Activated CD8-positive, alpha-beta memory T cell treated with anti-CD3 and anti-CD28 coated beads for 24 hours (primary cell): ENCODE measurements at places on chromosomes 3 and 15.
A peak's percentile ranks its signal among the peaks of the same experiment; 100 is the strongest.

GRCh38 chr3:14431452-14431916 is 29.1 kb downstream of the SLC6A6 start:
- no peak for DNase-seq

GRCh38 chr3:171267104-171267503 is 193.1 kb downstream of the TNIK start:
- no peak for DNase-seq

DNA sequence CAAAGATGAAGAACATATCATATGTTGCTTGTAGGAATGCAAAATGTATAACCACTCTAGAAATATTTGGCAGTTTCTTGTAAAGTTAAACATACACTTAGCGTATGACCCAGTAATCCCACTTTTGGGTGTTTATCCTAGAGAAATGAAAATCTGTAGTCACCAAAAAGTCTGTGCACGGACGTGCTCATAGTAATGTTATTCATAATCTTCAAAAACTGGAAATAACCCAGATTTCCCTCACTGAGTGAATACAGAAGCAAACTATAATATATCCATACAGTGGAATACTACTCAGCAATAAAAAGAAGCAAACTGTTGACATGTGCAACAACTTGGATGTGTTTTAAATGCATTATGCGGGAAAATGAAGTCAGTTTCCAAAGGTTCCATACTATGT is 155.9 kb downstream of the AKAP13 start:
- no peak for DNase-seq

GRCh38 chr15:90879730-90880366 is 4.5 kb upstream of the FES start:
- no peak for DNase-seq

DNA sequence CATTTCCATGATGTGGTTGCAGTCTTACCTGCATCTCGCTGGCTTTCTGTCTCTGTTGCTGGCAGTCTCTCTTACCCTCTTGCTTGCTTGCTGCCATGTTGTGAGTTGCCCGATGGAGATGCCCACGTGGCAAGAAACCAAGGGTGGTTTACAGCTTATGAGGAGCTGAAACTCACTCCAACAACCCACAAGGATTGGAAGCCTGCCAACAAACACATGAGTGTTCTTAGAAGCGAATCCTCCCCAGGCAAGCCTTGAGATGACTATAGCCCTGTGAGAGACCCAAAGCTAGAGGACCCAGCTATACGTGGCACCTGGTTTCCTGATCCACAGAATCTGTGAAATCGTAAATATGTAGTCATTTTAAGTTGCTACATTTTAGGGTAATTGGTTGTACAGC is 490.9 kb upstream of the ADAMTS9 start:
- DNase-seq = no peak

- no peak for DNase-seq
Measured at GRCh38 chr3:25844891-25845290, 55.0 kb downstream of the OXSM start.

DNA sequence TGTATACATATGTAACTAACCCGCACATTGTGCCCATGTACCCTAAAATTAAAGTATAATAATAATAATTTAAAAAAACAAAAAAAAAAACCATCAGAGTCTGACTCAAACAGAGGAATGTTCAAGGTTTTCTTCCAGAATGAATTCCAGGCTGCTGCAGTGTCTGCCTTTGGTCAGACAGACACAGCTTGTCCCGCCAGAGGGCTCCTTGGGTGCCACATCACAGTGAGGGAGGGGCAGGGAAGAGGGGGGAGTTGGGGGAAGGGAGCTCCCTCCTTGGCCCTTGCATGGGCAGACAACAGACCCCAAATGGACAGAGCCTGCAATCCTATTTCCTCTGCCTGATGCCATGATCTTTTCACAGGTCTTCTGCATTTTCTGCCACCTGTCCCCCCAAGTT is 36.5 kb downstream of the ITGB5 start:
- no peak for DNase-seq

- DNase-seq = no peak
Measured at GRCh38 chr3:156664831-156665178, 9.6 kb upstream of the TIPARP start.

GRCh38 chr15:57079446-57079845 is 161.0 kb downstream of the TCF12 start:
- DNase-seq = no peak

DNA sequence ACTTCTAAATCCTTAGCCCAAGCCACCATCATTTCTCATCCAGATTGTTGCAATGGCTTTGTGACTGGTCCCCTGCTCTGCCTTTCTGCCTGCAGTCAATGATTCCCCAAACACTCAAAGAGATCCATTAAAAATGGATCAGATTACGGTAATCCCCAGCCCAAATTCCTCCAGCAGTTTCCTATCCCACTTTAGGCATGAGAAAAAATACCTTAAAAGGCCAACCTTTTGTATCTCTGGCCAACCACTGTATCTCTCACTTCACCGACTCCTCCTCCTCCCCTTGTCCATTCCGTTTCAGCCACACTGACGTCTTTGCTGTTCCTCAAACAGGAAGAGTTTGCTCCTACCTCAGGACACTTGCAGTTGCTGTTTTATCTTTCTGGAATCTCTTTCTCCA is 20.9 kb upstream of the IL1RAP start:
- no peak for DNase-seq

- DNase-seq = no peak
Measured at GRCh38 chr3:125175295-125176078, 37.1 kb downstream of the SLC12A8 start.

- no peak for DNase-seq
Measured at GRCh38 chr3:69659180-69659910, 79.9 kb upstream of the MITF start.

- DNase-seq = no peak
Measured at GRCh38 chr3:135688003-135688402, 277.5 kb upstream of the PPP2R3A start.

- no peak for DNase-seq
Measured at GRCh38 chr3:87047852-87048251, 56.9 kb upstream of the VGLL3 start.

- no peak for DNase-seq
Measured at GRCh38 chr3:114319453-114319852, 25.6 kb downstream of the TIGIT start.

- no peak for DNase-seq
Measured at GRCh38 chr3:5431811-5432378, 244.4 kb downstream of the EDEM1 start.

- no peak for DNase-seq
Measured at GRCh38 chr3:102866845-102867244, 432.0 kb downstream of the ZPLD1 start.

DNA sequence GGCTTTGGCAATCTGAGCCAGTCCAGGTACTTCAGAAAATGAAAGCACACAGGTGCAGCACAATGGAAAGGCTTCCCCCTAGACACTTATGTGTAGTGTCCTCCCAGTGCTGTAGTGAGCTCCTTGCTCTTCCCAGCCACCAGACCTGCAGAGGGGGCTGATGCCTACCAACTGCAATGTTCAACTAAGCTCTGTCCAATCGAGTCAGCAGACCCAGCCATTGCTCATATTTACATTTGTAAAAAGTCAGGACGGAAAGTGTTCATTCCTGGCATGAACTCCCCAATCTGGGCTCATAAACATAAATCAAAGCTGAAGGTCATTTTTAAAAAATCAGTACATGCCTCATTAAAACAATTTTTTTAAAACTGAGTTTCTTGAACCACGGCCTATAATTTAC is 73.0 kb downstream of the FOXP1 start:
- DNase-seq = no peak

GRCh38 chr3:194617827-194618226 is 15.4 kb downstream of the TMEM44 start:
- DNase-seq = no peak

- no peak for DNase-seq
Measured at GRCh38 chr15:67781907-67782690, 43.2 kb upstream of the SKOR1 start.

DNA sequence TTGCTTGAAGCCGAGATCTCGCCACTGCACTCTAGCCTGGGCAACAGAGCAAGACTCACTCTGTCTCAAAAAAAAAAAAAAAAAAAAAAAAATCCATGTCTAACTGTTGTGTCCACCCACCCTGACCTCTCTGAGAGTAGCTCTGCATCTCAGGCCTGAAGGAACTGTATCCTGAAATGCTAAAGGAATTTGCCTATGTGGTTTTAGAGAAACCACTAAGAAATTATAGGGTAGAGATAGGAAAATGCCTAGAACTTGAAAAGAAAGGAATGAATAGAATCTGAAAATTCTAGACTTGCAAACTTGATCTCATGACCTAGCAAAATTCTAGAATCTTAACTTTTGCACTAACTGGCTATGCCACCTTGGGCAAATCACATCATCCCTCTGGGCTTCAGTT is 217.5 kb upstream of the ROPN1 start:
- DNase-seq = no peak

DNA sequence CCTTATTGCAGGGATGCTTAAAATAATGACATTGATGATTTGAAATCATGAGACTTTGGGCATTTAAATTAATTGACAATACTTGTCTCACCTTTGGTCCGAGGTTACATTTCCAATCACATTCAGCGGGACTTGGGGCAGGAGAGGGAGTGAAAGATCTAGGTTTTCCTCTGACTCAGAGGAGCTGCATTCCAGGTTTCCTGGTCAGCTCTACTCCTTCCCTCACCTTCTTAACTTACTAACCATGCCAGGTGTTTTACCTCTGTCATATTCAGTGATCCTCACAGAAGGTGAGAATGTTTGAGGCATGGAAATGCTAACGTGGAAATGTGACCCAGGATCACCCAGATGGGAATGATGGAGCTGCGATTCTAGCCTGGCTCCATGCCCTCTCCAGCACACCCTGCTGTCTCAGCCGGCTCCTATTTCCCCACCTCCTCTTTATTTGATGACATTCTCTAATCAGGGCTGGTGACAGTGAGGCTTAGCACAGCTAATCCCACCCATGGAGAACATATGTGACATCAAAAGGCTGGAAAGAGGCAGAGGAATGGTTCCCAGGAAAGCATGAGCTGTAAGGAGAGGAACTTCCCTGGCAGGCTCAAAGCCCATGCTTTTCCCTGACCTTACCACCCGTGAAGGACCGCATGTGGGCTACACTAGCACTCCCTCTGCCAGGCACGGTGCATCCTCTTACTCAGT is 38.7 kb downstream of the THSD4 start:
- no peak for DNase-seq

- no peak for DNase-seq
Measured at GRCh38 chr15:39154776-39155175, 426.1 kb upstream of the THBS1 start.

- DNase-seq = no peak
Measured at GRCh38 chr3:187352581-187353575, 15.3 kb upstream of the RTP4 start.

- peak; percentile 61 for DNase-seq
Measured at GRCh38 chr3:151135541-151136337, 50.3 kb downstream of the MED12L start.

- peak; percentile 71 for DNase-seq
Measured at GRCh38 chr15:52466134-52466701, 62.5 kb downstream of the MYO5A start.

DNA sequence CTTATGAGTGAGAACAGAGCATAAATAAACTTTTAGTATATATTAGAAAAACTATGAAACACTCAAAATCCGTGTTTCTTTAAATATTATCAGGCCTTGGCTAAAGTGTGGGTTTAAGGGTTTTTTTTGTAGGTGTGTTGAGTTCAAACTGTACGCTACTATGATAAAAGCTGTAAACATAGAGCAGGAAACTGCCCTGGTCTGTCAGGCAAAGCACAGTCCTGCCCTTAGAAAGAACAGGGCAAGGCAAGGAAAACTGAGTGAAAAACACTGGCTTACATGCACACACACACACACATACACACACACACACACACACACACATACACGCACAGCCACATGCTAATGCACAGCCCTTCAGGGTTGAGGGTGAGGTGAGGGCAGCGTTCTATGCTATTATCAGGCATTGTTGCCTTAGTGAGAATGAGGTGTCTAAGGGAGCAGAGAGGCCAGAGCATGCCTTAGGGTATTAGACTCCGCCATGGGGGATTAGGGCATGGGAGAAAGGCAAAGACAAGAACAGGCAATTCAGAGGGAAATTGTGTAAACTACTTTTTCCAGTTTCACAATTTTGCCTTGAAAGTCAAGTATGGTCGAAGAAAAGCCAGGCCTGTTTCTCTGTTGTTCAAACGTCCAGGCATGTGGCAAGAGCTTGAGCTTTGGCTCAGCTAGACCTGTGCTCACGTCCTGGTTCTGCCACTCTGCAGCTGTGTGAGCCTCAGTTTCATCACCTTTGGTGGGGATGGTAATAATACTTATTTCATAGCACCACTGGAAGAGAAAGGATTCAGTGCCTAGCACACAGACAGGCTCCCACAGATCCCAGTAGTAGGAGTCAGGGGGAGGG is 36.3 kb upstream of the TPM1 start:
- no peak for DNase-seq

DNA sequence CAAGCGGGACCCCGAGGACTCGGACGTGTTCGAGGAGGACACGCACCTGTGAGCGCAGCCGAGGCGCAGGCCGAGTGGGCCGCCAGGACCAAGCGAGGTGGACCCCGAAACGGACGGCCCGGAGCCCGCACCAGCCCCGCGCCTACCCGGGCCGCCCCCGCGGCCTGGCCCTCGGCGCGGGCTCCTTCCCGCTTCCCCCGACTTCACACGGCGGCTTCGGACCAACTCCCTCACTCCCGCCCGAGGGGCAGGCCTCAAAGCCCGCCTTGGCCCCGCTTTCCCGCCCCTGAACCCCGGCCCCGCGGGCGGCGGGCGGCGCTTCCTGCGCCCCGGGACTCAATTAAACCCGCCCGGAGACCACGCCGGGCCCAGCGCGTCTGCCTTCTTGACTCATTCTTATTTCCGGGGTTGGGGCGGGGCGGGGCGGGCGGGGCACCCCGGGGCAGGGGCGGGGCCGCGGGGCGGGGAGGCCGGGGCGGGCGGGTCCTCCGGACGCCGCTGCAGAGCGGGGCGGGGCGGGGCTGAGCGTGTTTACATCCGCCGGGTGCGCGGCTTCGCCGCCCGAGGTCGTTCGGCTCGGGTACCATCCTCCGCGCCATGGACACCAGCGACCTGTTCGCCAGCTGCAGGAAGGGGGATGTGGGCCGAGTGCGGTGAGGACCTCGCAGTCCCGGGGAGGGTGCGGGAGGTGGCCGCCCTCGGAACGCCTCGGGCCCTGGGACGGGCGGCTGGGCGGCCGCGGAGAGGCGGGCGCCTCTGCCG is at the start of gene ABTB1:
Gene ABTB1 (plus strand): TSS at position 524 of the 762 bp plus-strand sequence. CDS start 74 bp downstream, at position 598.
- peak; percentile 91 for DNase-seq

GRCh38 chr3:82103241-82103640 is 341.8 kb upstream of the GBE1 start:
- no peak for DNase-seq

DNA sequence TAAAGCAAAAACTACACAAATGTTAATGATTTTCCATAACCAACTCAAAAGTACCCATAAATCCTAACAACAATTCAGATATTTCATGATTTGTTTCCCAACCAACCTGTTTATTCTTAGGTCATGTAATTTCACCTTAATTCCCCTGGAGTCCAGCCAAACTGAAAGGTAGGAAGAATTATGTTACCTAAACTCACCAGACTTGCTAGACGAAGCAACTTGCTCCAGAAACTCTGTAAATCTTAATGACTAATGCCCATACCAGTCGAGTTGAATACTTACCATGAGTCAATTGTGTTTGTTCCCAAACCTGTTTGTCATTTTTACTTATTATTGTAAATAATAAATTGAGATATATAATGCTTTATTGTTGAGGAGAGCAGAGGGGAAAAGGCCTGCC is 1030.0 kb downstream of the TBL1XR1 start:
- no peak for DNase-seq

GRCh38 chr15:74844319-74845207 is 1.6 kb upstream of the ULK3 start:
- peak; percentile 64 for DNase-seq

- no peak for DNase-seq
Measured at GRCh38 chr15:67051088-67052045, 14.0 kb upstream of the SMAD3 start.
